Stimulated activated CD4-positive, alpha-beta T cell treated with anti-CD3 and anti-CD28 coated beads, Interleukin-15, amount 100 ng/mL, for 1 hour (primary cell): ENCODE measurements at places on chromosomes 6 and 20.

- no peak for DNase-seq
Observed at GRCh38 chr20:16491294-16491905, 81.8 kb downstream of the KIF16B start.

- no peak for DNase-seq
Observed at GRCh38 chr6:3888153-3888957, 39.2 kb downstream of the FAM50B start.

- DNase-seq = no peak
Observed at GRCh38 chr6:85026021-85026420, 261.6 kb upstream of the TBX18 start.

- DNase-seq = no peak
Observed at GRCh38 chr20:12072221-12072953, 154.7 kb downstream of the BTBD3 start.

- no peak for DNase-seq
Observed at GRCh38 chr6:76615395-76615794, 542.9 kb upstream of the IMPG1 start.
